ENCODE measurements at places on chromosomes 4 and X. TPM values are rescaled to one million over a fixed set of nuclear protein-coding genes. Genes with fewer than 3 reads are reported as not detected.

CCKAR gene
- 0.57 TPM for total RNA-seq

STARD8 gene
- total RNA-seq: 1.3 TPM

FAM9B gene
- not detected for total RNA-seq

YY2 gene
- total RNA-seq: 1.00 TPM

SHOX gene
- total RNA-seq: not detected

CT45A2 gene
- not detected for total RNA-seq

SMARCA1 gene
- 58.9 TPM for total RNA-seq

NALF2 gene
- total RNA-seq: not detected

TMEM35A gene
- 3.4 TPM for total RNA-seq

ABCG2 gene
- total RNA-seq: 1.1 TPM

ETNPPL gene
- total RNA-seq: not detected

CXorf65 gene
- not detected for total RNA-seq

LRIT3 gene
- total RNA-seq: not detected

MAP9 gene
- total RNA-seq: 8.7 TPM

L1CAM gene
- total RNA-seq: 0.28 TPM

NOX1 gene
- total RNA-seq: 0.14 TPM

TMPRSS11E gene
- total RNA-seq: not detected

QRFPR gene
- not detected for total RNA-seq

MAGEA2B gene
- not detected for total RNA-seq

ATP1B4 gene
- not detected for total RNA-seq

AMER1 gene
- 1.00 TPM for total RNA-seq

OPRPN gene
- not detected for total RNA-seq

SMIM31 gene
- not detected for total RNA-seq

HPGD gene
- 0.09 TPM for total RNA-seq

RADX gene
- 1.00 TPM for total RNA-seq

PHEX gene
- 0.46 TPM for total RNA-seq

TCEAL6 gene
- total RNA-seq: not detected

PHKA1 gene
- 3.6 TPM for total RNA-seq

CXorf49 gene
- total RNA-seq: not detected

PRSS12 gene
- 34.1 TPM for total RNA-seq

ARR3 gene
- not detected for total RNA-seq

KIF4A gene
- total RNA-seq: 1.8 TPM

KLHL34 gene
- not detected for total RNA-seq

RIBC1 gene
- total RNA-seq: 0.74 TPM

GPR173 gene
- 1.6 TPM for total RNA-seq

TMA16 gene
- 24.6 TPM for total RNA-seq

HS6ST2 gene
- total RNA-seq: 0.14 TPM

PLAC1 gene
- 1.7 TPM for total RNA-seq

USP17L24 gene
- total RNA-seq: not detected

HELT gene
- not detected for total RNA-seq

FGF13 gene
- 2.2 TPM for total RNA-seq

PDLIM5 gene
- total RNA-seq: 32.6 TPM

RWDD4 gene
- total RNA-seq: 13.1 TPM

INTU gene
- 5.7 TPM for total RNA-seq

UGT2B10 gene
- total RNA-seq: not detected

MAGEA11 gene
- 0.09 TPM for total RNA-seq

Measured in smooth muscle cell of bladder (primary cell).